Bronchial epithelial cell (primary cell): ENCODE measurements at places on chromosomes 5 and 9. TPM values are rescaled to one million over a fixed set of nuclear protein-coding genes. Genes with fewer than 3 reads are reported as not detected.
A peak's percentile ranks its signal among the peaks of the same experiment; 100 is the strongest.

Gene OSMR
- total RNA-seq: 36.9 and 40.7 TPM in 2 replicates

- DNase-seq: no peak
Observed at GRCh38 chr5:126512451-126512850, 82.6 kb downstream of the ALDH7A1 start.

- DNase-seq: no peak
Observed at GRCh38 chr9:127124792-127125191, 2.4 kb upstream of the ANGPTL2 start.

DNA sequence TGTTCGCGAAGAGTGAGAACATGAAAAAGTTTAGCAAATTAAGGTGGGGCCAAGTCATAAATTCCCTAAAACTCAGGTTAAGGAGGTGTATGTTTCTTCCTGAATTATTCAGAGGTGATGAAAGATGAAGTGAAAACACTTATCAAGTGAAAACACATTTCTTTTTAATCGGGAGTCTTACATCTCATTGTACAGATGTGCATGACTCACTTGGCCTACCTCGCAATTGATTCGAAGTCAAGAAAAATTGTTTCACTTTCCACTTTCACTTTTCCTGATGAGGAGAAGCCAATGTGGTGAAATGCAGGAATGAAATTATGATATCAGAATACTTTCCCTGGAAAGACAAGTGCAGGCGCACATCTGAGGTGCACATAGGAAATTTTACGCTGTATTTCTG, 78.7 kb downstream of the SLC25A46 start:
- peak; percentile 97 for DNase-seq

Gene WNK2
- total RNA-seq: under 0.01 and 0.64 TPM in 2 replicates

Gene KDM4C
- total RNA-seq: 36.6 and 44.0 TPM in 2 replicates

Gene ZNF454
- 0.26 and 1.3 TPM in 2 replicates for total RNA-seq

- DNase-seq: peak; percentile 45
Observed at GRCh38 chr9:111037356-111037707, 938 bp downstream of the LPAR1 start.

Gene FAM169A
- total RNA-seq: 12.1 and 21.5 TPM in 2 replicates

GRCh38 chr9:114117614-114117995, 18.5 kb upstream of the KIF12 start:
- DNase-seq: no peak

GRCh38 chr5:9512457-9512856, 33.4 kb downstream of the SEMA5A start:
- no peak for DNase-seq

- no peak for DNase-seq
Observed at GRCh38 chr5:33662722-33663427, 222.1 kb downstream of the TARS1 start.

Gene NFIB
- 11.6 and 11.9 TPM in 2 replicates for total RNA-seq

- DNase-seq: peak; percentile 20
Observed at GRCh38 chr5:111461255-111461671, 51.1 kb downstream of the STARD4 start.

Gene BRINP1
- total RNA-seq: 0.13 and 1.6 TPM in 2 replicates

Gene LMX1B
- under 0.01 TPM in 1 of 2 replicates, not detected in the other for total RNA-seq

Gene MAMDC4
- total RNA-seq: 1.1 and 1.5 TPM in 2 replicates

GRCh38 chr5:172820046-172820767, 13.8 kb upstream of the ERGIC1 start:
- peak; percentile 99 for DNase-seq

GRCh38 chr5:143093452-143094086, 309.9 kb downstream of the NR3C1 start:
- DNase-seq: no peak

GRCh38 chr9:136723362-136723976, 11.1 kb downstream of the DIPK1B start:
- no peak for DNase-seq

Gene ADCY2
- under 0.01 TPM in 1 of 2 replicates, not detected in the other for total RNA-seq

GRCh38 chr9:81634915-81635516, 54.3 kb downstream of the TLE1 start:
- DNase-seq: no peak

- no peak for DNase-seq
Observed at GRCh38 chr9:93452710-93453046, 703 bp downstream of the FAM120AOS start.

Gene MINAR2
- total RNA-seq: not detected in 2 replicates

Gene CCDC192
- not detected in 2 replicates for total RNA-seq

Gene BTNL8
- not detected in 2 replicates for total RNA-seq

Gene PANK3
- total RNA-seq: 55.8 and 61.3 TPM in 2 replicates

Gene SMC2
- 3.6 and 3.7 TPM in 2 replicates for total RNA-seq

GRCh38 chr5:115869256-115869795, 27.6 kb downstream of the AP3S1 start:
- DNase-seq: no peak

DNA sequence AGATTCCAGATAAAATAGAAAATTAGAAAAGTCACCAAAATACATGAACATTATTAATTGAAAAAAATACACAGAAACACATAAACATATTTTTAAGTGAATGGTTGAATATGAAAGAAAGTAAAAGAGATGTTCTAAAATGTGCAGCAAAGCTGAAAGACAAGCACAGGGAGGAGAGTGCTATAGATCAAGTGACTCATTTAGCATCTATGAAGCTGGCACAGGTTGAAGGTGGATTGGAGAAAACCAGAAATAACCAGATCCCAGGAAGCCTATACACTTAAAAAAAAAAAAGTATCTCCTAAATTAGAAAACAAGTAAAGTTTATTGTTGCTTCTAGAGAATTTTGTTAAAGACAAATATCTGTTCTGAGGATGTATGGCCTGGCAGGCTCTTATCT, 338.9 kb downstream of the CDH12 start:
- no peak for DNase-seq

DNA sequence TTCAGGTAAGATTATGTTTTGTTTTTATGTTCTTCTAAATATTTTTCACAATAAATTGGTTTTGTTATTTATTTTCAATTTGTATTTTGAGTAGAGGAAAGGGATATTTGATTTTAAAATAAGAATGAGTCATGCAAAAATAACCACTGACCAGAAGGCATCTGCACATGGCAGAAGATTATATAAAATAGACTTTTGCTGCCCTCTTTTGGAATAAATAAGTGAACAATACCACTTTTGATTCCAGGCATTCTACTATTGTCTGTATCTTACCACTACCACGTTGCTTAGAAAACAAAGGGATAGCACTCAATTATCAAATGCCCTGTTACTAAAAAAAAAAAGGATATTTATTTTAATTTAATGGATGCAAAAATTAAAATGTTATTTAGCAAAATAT, 227.3 kb upstream of the ITGA1 start:
- DNase-seq: peak; percentile 34

Gene GTF3C4
- total RNA-seq: 9.5 and 9.7 TPM in 2 replicates

Gene PIP5K1B
- 2.9 and 5.9 TPM in 2 replicates for total RNA-seq

GRCh38 chr5:160286947-160287346, 25.4 kb downstream of the CCNJL start:
- DNase-seq: no peak

- no peak for DNase-seq
Observed at GRCh38 chr9:113785334-113785733, 90.8 kb upstream of the ZNF618 start.
